ENCODE measurements at places on chromosomes 7 and 10.
A peak's percentile ranks its signal among the peaks of the same experiment; 100 is the strongest.

- no peak for DNase-seq
Observed at GRCh38 chr10:108410236-108410635, 1245.7 kb upstream of the SORCS1 start.

GRCh38 chr10:117541909-117542705 lies 439 bp upstream of the EMX2 start:
- no peak for DNase-seq

- DNase-seq = no peak
Observed at GRCh38 chr10:99941942-99942820, 67.6 kb downstream of the DNMBP start.

DNA sequence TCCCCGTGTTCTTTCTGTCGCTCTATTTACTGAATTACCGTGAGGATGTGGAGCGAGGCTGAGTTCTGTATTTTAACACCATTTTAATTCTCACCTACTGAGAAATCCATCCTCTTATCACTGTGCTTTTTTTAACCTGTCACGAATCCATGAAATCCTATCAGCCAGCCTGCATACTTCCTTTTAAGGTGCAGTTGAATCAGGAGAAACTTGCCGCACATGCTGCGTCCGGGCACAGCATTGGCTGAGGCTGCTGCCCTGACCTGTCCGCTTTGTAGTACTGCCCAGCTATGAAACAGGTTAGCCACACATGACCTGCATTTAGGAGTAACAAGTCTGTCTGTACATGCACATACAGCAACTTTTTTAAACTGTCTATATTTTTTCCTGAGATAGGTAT lies 82.5 kb downstream of the EGFR start:
- no peak for DNase-seq

GRCh38 chr10:34854147-34854601 lies 39.1 kb upstream of the PARD3 start:
- no peak for DNase-seq

DNA sequence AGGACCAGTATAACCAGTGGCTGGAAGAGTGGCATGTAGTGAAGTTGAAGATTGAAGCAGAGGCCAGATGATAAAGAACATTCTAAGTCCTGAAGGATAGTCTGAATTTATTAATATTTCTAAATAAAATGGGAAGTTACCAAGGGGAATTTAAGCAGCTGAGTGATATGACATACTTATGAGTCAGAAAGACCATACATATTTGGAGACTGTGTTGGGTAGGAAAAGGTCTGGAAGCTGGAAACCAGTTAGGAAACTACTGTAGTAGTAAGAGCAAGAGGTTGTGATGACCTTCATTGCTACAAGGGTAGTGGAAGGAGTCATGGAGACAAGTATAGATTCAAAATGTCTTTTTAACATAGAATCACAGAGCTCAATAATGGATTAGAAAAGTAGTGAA lies 752.3 kb downstream of the SUGCT start:
- no peak for DNase-seq

GRCh38 chr7:23469150-23469960 lies 936 bp downstream of the IGF2BP3 start:
- DNase-seq = no peak

DNA sequence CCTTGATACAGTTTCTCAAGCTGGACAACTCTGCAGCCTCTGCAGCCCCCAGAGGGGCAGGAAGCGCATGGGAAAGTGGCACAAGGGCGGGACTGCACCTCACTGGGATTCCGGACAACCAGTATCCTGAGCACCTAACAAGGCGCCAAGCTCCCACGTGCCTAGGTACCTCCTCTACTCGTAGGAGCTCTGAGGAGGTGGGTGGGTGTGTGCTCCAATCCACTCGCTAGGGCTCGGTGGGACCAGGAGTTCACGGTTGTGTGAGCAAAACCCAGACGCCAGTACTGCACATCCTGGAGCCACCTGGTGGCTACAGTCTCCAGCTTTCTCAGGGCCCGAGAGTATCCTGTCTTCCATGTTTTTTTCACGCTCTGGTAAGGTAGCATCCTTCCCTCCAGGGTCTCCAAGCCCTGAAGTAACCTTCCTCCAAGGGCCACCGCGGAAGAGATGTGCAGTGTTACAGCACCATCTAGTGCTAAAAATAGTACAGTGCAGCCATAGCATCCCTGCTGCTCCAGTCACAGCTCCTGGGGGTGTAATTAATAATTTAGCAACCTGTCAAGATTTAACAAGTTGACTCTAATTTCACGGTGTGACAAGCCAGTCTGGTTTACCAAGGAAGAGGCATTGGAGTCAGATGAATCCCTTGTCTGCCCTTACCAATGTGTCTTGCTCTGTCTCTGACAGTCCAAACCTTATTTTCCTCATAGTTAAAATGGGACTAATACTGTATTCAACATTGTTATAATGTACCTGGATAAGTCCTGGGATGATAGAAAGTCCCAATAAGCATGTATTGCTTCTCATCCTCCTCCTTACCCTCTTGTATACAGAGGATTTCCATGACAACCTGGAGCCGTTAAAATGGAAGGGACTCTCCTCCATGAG lies 70.4 kb downstream of the HERPUD2 start:
- DNase-seq = no peak

DNA sequence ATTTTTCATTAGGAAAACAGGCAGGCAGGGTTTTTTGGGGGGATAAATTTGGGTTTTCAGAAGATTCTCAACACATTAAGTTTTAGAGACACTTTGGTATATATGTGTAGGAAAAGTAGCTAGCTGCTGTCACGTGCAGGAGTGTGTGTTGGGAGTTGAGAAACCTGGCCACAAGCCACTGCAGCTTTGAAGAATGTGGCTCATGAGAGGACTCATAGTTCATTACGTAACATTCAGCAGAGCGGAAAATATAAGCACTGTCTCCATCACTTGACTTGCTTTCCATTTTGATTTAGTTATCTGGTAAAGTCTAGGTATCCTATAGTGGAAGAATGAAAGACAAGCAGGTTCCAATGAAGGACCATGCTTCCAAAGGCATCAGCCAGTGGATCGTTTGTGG lies 31.2 kb downstream of the SMNDC1 start:
- DNase-seq = peak; percentile 1

DNA sequence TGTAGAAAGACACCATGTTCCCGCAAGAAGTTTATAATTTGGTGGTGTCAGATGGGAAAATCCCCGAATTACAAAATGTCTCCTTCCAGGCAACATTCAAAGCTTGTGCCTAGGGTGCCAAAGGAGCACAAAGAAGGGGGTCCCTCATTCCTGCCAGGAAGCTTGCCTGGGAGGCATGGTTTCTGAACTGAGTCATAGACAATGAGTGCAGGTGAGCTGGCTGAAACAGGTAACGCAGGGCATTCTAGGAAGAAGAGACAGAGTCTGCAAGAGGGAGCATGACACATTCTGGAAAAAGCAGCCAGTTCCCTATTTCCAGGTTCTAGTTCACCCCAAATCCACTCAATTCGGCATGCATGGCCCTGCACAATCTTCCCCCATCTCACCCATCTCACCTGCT lies 11.9 kb upstream of the CALU start:
- no peak for DNase-seq

GRCh38 chr7:130409067-130409711 lies 28.9 kb downstream of the CPA1 start:
- no peak for DNase-seq

DNA sequence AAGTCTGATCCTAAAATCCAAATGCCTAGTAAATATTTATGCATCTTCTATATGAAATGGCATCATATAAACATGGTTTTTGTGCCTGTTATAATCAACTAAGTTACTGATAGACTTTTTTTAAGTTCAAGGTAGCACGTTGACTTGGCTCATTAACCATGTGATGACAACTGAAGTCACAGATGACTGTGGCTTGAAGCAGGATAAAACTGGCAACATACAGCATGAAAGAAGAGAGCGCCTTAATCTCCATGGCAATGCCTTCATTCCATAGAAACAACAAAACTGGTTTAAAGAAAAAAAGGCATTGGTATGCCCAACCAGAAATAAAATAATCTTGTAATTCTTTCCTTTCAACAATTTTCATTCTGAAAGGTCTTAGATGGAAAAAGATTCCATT lies 188.9 kb upstream of the CDK1 start:
- no peak for DNase-seq

- no peak for DNase-seq
Observed at GRCh38 chr10:71889388-71889987, 38.4 kb upstream of the PSAP start.

DNA sequence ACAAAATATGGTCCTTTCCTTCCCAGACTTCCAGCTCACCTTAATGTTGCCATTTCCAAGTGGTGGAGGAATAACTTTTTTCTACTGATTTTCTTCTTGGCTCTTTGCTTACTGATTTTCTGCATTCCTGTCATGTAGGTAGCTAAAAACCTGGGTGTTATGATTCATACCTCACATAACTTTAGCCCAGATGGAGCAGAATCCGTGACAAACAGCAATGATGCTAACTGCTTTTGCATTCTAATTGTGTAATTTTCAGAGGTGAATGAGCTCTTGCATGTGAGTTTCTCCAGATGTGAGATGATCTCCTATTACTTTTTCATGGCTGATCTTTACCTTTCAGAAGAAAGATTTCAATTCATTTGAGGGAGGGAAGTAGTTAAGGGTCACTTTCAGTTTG lies 43.4 kb downstream of the WDR11 start:
- DNase-seq = no peak

DNA sequence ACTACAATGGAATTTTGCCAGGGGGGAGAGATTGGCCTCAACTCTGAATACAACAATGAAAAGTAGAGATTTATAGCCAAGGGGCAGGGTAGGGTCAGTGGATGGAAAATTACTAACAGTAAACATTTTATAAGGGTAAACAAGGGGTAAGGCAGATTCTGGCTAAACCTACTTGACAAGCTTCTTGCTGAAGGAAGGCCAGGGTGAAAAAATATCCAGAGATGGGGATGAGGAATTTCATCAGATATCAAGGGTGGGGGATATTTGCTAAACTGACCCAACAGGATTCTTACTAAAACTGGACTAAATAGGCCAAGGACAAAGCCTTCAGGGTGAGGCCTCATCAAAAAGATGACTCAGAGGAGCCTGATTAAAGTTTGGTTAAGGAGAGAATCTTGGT lies 156.3 kb downstream of the RTKN2 start:
- no peak for DNase-seq

Data from activated CD8-positive, alpha-beta memory T cell treated with anti-CD3 and anti-CD28 coated beads for 4 hours (primary cell).